ENCODE measurements at places on chromosomes 5 and 9. TPM values are rescaled to one million over a fixed set of nuclear protein-coding genes. Genes with fewer than 3 reads are reported as not detected.

Gene IRX2
- 0.01 TPM for polyA plus RNA-seq

DNA sequence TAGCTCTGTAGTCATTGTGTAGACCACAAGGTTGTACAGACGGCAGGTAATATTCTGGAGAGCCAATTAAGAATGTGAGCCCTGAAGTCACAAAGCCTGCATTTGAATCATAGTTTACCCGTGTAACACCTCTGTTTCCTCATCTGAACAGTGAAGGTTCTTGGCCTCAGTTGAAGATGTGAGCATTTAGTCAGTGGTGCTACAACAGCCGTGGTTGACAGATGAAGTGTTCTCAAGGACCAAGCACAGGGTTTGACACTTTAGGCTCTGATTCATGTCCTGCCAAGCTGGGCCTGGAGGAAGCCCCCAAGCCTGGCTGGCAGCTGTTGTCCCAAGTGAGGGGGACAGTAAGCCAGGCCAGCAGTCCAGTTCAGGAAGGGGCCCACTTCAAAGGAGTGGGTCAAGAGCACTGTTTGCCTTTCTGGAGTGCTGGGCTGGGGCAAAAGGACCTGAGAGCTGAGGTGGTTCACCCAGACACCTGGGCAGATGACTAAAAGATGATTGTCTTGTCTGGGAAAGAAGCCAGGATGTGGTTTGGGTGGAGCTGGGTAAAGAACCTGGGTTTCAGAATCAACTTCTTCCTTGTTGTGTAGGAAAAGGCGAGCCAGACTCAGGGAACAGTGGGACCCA, 20.7 kb downstream of the FAXDC2 start:
- no peak for DNase-seq

DNA sequence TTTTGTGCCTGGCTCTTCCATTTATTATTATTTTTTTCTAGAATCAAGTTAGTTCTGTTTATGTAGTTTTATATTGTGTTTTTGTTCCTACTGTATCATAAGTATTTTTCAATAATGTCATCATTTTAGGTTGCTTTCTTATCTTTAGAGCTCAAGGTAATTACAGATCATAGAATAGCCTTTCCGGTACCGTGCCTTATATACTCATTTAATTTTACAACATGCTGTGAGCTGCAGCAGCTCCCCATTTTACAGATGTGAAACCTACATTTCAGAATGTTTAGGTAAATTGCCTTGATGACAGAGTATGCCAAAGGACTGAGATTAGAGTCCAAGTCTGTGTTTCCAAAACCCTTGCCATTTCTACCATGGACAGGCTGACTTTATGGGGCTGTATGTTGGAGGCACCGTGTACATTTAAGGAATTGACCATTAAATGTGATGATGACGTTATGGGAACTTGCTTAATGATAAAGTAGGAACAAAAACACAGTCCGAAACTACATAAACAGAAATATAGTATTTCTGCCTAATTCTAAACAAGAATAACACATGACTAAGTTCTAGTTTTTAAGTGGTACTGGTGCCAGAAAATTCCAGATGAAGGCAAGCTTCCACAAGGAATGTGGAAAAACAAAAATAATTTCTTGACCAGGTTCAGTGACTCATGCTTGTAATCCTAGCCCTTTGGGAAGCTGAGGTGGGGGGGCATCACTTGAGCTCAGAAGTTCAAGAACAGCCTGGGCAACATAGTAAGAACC, 97.7 kb downstream of the IQGAP2 start:
- no peak for DNase-seq

Gene THBS4
- 3.3 TPM for polyA plus RNA-seq

- DNase-seq = peak; percentile 70
These were observed 110.7 kb upstream of the RAD23B start for GRCh38 chr9:107172160-107172978.

Gene VCAN
- polyA plus RNA-seq = 82.7 TPM

GRCh38 chr5:95760273-95761191, 29.4 kb downstream of the RHOBTB3 start:
- DNase-seq = peak; percentile 12

DNA sequence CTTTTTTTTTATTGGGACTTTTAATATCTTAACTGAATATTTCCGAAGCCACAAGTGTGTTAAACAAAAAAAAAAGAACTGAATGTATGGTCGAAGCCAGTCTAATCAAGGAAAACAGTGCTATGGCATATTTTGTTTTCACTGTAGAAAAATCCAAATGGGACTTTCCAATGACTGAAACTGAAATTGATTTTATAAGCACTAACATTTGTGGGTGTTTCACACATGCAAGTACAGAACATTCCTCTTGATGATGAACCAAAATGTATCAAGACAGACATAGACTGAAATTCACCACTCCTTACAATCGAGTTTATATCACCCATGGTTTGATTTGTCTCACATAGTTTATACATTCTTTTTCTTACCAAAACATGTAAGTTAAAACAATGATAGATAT, 1026.8 kb downstream of the CDH18 start:
- no peak for DNase-seq

Gene ZNF462
- 12.4 TPM for polyA plus RNA-seq

Gene NR4A3
- 1.4 TPM for polyA plus RNA-seq

DNA sequence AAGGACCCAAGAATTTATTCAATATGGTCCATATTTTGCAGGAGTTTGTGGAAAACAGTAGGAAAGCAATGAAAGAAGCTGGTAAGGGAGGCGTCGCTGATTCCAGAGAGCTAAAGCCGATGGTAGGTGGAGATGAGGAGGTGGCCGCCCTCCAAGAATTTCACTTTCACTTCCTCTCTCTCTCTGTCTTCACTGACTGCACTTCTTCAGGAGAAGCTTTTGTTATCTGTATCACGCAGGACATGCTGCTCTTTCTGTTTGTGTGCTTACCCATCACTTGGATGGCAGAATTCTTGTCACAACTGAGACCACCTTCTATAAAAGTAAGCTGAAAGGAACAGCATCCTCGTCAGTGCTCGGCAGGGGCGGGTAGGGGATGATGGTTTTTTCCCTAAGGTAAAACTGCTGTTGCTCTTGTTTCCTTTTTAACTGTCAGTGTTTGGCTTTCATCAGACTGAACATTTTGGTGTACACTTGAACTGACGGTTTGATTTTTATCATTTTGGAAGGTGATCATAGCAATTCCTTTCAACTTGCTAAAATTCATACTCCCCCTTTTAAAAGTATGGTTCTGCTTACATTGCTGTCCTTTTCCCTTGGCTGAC, 62.4 kb upstream of the FSD1L start:
- no peak for DNase-seq

GRCh38 chr9:82890865-82891264, 172.1 kb downstream of the RASEF start:
- no peak for DNase-seq

DNA sequence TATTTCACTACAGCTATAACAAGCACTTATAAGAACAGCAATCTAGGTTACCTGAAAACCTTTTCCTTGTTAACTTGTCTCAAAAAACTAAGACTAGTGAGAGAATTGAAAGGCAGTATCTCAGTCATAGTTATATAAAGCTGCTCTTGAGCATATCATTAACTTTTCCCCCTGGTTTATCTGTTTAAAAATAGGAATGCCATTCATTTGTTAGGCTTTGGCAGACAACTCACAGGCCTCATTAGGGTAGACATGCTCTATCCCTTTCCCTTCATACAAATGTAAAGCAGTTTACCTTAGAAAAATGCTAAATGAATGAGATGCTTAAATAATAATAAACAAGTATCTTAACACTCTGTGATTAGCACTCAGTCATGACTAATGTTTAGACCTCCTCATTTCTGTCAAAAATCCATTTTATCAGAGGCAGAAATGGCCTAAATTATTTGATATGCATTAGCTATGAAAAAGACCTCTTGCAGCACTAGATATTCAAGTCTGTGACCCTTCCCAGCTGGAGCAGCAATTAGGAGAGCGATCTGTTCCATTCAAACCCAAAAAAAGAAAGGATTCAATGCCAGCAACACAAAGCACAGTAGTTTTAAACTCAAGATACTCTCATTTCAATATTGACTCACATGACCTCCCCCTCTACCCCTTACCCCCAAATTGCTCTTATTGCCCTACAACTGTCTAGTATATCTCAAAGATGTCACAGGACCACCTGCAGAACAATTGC, 1578.8 kb upstream of the WWC1 start:
- DNase-seq = no peak

Gene CD14
- 13.2 TPM for polyA plus RNA-seq

DNA sequence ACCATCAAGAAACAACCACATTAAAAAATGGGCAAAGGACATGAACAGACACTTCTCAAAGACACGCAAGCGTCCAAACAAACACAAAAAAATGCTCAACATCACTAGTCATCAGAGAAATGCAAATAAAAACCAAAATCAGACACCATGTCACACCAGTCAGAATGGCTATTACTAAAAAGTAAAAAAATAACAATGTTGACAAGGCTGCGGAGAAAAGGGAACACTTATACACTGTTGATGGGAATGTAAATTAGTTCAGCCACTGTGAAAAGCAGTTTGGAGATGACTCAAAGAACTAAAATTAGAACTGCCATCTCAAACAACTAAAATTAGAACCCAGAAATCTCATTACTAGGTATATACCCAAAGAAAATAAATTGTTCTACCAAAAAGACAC, 80.4 kb downstream of the CAAP1 start:
- no peak for DNase-seq

DNA sequence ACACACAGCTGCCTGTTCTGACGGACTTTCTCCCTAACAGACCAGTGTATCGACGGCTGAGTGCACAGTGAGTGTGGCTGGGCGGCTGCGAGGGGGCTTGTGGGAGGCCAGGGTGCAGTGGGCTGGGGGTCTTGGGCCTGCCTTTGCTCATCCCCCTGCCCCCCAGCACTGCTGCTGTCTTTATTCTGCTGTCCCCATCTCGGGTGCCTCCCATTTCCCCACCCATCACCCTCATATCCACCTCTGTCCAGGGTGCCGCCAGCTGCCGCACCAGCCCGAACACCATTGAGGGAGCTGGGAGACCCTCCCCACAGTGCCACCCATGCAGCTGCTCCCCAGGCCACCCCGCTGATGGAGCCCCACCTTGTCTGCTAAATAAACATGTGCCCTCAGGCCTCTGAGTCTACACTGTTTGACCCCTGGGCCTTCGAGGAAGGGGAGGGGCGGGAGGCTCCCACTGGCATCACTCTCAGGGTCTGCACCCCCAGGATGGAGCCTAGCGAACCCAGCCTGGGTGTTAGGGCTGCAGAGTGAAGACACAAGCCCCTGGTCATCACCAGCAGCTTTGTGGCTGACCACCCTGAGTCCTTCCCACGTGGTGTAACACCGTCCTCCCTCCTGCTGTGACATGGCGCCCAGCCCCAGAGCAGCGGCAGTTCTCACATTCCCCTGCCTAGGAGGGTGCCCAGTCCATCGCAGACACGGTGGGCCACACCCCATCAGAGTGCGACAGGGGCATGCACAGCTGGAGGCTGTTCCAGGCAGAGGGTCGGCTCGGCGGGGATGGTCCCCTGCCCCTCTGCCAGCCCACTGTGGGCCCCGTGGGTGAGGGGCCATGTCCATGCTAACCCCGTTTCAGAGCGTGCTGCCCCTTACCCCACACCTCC, 4.0 kb downstream of the LCN2 start:
- DNase-seq = no peak

Gene SPOCK1
- polyA plus RNA-seq = 6.3 TPM

GRCh38 chr5:116091416-116091815, 6.6 kb downstream of the COMMD10 start:
- no peak for DNase-seq

Gene SLC1A3
- 4.2 TPM for polyA plus RNA-seq

- no peak for DNase-seq
These were observed 63.5 kb upstream of the CCL21 start for GRCh38 chr9:34773306-34773910.

GRCh38 chr9:19807182-19807892, 18.5 kb upstream of the SLC24A2 start:
- DNase-seq = no peak

GRCh38 chr5:154485850-154486426, 7.9 kb upstream of the HAND1 start:
- no peak for DNase-seq

DNA sequence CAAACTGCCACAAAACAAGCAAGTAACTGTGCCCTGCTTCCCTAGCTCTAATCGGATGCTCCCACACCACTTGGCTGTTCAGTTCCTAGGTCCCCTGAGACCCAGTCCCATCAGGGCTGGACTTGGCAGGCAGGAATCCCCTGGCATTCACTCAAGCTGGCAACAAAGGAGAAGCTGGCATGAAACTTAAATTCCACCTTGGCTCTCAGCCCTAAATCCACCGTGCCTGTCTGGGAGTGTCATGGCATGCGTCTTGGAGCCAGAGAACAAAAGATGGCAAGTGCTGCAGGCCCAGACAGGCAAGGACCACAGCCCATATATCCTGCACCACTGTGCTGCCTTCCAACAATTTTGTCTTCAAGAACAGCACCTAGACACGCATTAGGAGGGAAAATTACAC, 38.2 kb downstream of the ETF1 start:
- no peak for DNase-seq

DNA sequence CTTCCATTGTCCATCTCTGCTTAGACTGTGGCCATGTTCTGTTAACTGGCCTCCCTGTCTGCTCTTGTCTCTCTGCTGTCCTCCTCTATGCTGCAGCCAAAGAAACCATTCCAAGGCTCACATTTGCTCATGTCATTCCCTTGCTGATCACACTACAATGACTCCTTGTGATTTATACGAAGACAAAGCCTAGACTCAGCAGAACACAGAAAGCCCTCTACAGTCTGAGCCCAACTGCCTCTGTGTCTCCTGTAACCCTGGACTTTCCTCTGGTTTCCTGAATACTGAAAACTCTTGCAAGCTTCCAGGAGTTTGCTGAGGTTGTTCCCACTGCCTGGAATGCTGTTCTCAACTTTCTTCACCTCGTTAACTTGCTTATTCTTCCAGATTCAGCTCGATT, 191.8 kb downstream of the TMEM38B start:
- DNase-seq = no peak

DNA sequence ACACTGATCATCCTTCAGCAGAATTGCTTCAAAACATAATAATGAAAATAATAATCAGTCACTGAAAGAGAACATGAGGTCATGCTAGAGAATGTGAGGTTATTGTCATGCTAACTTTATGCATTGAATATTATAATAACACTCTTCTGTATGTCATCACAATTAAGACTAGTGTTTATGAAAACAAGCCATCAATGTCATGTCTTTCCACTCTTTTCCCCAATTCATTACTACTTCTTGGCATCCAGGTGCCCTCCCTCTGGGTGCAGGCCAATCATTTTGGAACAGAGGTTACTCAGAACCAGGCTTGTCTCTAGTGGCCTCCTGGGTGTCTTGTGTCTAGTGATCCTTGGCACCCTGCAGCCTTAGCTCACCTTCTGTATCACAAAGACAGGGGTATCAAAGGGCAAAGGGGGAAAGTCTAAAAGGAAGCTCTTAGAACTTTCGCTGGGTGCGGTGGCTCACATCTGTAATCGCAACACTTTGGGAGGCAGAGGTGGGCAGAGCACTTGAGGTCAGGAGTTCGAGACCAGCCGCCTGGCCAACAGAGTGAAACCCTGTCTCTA, 217.6 kb upstream of the PIK3R1 start:
- peak; percentile 51 for DNase-seq

GRCh38 chr5:136016945-136017530, 11.8 kb upstream of the TGFBI start:
- DNase-seq = no peak

DNA sequence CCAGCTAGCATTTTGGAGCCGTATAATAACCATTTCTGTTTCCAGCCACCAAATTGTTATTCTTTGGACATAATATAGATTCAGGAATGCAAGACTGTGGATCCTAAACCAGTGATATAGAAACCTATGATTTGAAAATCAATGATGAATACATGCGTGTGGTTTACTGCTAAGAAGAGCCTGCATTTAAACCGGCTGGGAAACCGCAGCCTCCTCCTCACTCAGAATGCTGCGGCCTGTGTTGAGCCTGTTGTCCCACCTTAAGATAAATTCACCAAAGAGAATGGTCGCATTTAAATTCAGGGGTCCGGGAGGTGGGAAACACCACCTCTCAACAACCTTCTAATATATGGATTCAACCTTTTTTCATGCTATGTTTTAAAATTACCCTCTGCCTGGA, 148.0 kb downstream of the MEF2C start:
- DNase-seq = no peak
